ENCODE measurements at places on chromosomes 7 and 10.

DNA sequence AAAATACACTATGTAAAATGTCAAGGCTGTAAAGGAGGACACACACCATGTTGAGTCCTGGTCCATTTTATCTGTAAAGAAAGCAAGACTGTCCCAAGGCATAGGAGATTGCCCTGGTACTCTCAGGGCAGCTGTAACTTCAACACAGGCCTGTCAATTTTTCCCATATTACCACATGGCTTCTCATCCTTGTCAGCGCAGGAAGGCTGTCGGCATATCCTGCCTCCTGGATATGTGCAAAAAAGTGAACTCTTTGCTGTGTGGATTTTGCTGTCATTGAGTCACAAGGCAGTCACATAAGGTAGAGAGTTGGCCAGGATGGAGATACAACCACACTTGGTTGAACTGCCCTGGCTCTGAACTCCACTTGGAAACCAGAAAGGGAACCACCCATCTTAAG, 8.7 kb downstream of the DUSP5 start:
- DNase-seq, result no peak

DNA sequence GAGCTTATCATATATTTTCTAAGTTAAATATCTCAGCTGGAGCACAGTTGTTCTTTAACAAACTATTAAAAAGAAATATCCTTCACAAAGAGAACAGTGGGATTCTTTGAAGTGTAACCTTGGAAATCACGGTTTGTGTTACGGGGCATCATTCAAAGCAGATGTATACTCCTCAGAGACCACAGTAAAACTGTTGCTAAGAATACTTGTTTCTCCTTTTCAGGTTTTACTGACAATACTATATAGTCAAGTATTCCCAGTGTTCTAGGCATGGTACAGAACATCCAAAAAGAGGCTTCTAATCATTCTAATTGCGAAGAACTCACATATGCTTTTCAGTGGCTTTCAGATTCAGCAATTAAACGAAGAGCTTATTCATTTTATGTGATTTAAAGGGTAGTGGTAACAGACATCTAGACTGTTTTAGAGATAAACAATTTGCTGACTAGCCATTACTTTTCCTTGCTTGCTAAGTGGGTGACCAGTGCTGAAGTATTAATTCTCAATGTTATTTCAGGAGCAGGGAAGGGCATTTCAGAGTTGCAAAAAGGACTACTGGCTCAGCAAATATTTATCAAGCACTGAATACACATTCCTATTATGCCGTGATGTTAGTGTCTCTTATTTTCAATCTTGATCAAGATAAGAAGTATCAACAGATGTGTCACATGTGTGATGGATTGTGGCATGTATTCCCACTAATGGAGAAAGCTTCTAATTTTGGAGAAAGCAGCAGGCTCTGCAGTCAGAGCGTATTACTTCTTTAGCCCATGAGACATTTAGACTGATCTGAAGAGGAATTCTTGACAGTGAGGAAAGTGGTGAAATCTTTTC, 236.8 kb downstream of the RNLS start:
- peak; percentile 8 for DNase-seq

- DNase-seq, result no peak
Observed at GRCh38 chr7:46150721-46151120, 229.6 kb upstream of the IGFBP3 start.

- peak; percentile 8 for DNase-seq
Observed at GRCh38 chr7:151089893-151090730, 3.8 kb downstream of the AGAP3 start.

DNA sequence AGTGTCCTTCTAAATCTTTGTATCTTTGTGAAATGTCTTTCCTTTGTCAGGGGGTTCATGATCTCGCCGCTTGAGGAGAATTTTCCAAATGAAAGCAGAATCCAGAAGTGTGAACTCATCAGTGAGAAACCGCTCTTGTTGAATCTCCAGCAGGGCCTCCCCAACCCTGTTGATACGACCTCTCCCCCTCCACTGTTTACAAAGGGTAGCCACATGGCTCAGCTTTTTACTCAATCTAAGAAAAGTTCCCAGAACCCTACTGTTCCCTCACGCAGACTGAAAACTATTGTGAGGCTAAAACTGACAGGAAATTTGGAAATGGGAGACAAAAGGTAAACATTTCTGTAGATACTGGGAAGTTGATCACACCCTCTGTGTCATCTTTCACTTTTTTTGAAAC, 73.9 kb downstream of the SEMA3C start:
- DNase-seq, result no peak

- no peak for DNase-seq
Observed at GRCh38 chr10:88946200-88946599, 6.4 kb downstream of the ACTA2 start.

- no peak for DNase-seq
Observed at GRCh38 chr7:1081931-1082401, 5.9 kb upstream of the GPER1 start.

DNA sequence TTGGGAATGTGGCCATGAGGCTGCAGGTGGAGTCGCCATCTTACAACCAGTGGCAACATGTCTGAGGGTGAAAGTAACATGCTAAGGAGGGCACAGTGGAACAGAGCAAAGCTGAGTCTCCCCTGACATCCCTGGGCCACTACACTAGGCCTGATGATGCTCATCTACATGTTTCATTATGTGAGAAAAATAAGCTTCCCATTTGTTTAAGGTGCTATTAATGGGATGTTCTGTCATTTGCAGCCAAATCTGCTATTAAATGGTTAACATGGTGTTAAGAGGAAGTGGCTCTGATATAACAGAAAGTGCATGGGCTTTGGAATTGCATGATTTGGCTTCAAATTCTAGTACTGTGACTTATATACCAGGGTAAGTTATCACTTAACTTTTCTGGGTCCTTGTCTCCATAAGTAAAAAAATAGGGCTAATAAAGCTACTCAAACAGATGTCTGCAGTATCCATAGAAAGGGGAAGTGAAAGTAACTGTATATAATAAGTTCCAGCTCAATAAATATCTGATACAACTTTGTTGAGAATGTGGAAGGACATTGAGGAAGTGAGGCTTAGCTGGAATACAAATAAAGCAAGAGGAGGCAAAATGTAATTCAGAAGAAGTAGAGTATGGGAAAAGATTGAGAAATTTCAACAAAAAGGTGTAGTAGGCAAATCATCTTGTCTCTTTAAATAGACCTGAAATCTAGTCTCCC, 158.9 kb downstream of the RTKN2 start:
- no peak for DNase-seq

DNA sequence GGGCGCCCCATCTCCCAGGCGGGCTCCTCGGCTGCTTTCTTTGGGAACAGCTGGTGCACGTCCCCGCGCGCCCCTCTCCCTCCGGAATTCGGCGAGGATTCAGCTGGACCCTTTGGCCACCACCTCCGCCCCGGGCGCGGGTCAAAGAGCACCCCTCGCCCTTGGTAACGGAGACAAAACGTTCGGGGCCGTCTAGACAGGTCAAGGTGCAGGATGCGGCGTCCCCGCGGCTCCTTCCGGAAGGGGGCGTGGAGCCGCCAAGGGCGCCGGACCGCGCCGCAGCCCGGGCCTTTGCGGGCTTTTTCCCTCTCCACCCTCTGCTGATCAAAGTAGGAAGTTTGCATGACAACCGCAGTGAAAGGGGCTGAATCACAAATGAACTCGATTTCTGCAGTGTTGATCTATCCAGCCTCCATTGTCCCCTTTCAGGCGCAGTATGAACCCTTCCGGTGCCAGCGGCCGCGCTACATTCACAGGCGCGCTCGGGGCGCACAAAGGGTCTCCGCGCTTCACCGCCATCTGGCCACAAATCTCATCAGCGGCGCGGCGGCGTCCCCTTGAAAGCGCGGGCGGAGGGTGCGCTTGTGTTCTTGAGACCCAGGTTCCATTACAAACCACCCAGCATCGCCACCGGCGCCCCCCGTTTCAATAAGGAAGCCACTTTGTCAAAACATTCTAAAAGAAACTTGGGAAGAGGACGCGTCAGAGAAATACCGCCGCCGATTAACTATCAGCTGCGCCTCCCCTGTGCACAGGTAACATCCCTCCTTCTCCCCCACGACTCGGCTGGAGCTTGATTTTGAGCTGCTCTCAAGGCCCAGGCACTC, 36.4 kb downstream of the CNPY1 start:
- DNase-seq, result no peak

- DNase-seq, result no peak
Observed at GRCh38 chr7:47405921-47406800, 175.8 kb downstream of the TNS3 start.

GRCh38 chr7:75960372-75960771, 34.0 kb downstream of the TMEM120A start:
- no peak for DNase-seq

DNA sequence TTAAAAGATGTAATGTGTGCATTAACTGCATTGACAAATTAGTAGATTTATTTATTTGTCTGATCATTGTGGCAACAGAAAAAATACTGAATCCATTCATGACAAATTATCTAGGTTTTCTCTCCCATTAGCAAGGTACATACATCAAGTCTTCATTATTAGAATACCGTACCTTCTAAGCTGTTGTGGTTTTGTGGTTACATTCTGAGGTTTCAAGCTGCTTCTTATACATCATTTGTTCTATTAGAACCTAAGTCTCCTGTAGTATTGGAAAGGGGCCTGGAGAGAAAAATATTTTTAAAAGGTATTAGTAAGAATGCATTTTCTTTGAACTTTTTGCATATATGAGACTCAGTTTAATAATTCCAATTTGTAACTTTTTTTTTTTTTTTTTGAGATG, 26.3 kb upstream of the CACNB2 start:
- no peak for DNase-seq

DNA sequence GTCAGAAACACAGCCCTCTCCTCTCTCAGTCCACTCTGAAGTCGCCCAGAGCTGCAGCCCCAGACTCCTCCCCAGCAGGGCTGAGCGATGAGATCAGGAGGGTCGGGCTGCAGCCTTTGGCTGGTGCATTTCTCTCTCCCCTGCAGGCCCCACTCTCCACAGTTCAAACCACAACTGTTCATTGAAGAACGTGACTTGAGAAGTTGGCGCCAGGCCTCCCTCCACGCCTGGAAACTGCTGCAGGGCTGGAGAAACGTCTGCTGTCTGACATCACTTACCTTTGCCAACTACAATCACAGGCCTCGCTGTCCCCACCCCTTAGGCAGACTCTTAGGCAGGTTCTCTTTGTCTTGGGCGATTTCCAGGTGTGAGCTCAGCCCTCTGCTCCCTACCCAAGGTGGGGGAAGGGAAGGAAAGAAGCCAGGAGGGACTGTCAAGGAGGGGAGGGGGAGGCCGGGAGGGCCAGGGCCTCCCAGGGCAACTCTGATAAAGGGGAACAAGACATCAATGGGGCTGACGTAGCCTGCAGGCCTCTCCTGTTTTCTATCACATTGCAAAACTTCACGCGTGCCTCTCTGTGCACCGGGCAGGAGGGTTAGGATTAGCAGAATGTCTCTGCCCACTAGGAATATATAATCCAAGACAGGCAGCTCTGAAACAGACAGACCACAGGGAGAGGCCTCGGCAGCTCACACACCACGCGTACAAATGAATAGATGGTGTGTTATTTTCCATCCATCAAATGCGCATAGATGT, 32.7 kb downstream of the CALML5 start:
- DNase-seq, result peak; percentile 93

GRCh38 chr7:117097860-117098259, 144.6 kb downstream of the ST7 start:
- DNase-seq, result no peak

GRCh38 chr7:137160236-137160635, 183.3 kb downstream of the PTN start:
- DNase-seq, result no peak

DNA sequence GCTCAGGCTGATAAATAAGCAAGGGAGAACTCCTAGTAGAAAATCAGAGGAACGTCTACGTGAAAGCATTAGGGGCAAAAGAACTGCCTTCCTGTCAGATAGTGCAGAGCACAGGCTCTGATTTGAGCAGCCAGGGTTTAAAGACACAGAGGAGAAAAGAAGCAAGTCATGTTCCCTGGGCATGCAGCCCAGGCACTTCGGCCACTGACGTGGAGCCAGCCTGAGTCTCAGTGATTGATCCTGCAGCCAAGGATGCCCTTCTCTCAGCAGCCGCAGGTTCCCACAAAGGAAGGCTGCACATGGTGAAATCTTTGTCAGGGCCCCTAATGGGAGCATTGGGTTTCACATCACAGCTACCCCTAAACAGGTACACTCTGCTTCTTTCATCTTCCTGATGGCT, 161.7 kb upstream of the HPS1 start:
- no peak for DNase-seq

- DNase-seq, result no peak
Observed at GRCh38 chr7:44046321-44047061, 2.0 kb downstream of the DBNL start.

- peak; percentile 84 for DNase-seq
Observed at GRCh38 chr10:72243822-72244437, 27.9 kb upstream of the ASCC1 start.

DNA sequence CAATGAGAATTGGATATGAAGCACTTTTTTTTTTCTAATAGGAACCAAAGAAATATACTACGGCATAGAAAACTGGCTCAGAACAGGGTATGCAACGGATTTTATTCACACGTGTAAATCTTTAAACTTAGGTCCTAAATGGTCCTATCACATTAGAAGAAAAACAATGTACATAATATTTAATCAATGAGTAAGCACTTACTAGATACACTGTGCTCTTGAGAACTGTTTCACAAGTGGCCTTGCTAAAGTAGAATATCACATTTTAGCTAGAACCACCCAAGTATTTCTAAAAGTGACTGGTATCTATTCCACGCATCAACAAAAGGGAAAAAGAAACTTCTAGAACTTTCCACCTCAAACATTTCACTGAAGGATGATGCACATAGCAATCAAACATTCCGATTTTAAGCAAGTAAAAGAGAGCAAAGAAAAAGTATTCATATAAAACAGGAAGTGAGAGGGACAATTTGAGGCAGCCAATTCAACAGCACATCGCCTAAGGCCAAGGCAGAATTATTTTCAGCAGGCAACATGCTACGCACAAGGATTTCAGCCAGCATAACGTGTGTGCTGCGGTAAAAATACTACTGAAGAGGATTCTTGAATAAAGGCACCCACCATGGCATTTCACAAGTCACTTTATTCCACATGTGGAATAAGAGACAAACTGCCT, 55.8 kb downstream of the PARD3 start:
- DNase-seq, result no peak

GRCh38 chr10:103759100-103759781, 96.1 kb downstream of the SH3PXD2A start:
- DNase-seq, result peak; percentile 63
